PC-3 (cell line): ENCODE measurements at places on chromosomes 16 and 17. TPM values are rescaled to one million over a fixed set of nuclear protein-coding genes. Genes with fewer than 3 reads are reported as not detected.

ADAMTS18 gene
- not detected in 2 replicates for total RNA-seq

DNA sequence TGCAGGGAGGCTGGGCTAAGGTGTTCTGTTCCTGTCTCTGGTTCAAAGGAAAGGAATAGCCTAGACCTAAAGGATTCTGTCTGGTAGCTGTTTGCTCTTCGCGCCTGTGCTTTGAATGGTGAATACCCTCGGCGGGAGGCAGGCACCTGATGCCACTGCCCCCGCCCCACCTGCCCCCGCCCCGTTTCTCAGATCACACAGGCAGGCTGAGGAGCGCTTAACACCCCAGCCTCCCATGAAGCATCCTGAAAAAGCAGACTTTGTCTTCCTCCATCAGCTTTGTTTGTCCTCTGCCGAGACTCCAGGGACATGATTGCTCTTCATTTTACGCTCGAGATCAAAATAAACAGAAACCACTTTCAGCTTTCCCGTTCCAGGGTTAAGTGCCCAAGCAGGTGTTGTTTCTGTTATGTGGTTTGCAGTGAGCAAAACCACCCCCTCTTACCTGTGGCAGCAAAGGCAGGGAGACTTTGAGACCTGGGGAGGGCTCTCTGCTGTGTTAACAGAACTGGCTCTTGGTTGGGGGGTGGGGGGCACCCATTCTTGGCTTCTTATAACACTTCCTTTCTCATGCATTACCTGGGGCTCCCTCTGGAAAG lies 452.1 kb downstream of the WWOX start:
- H3K36me3 ChIP-seq: no peaks in the 10 kb centered on the region
- no peaks in the 10 kb centered on the region for H3K27me3 ChIP-seq
- H3K27ac ChIP-seq: no peak overlapping the region
- H3K4me3 ChIP-seq: no peak overlapping the region

- H3K27ac ChIP-seq: no peak overlapping the region
- no peaks in the 10 kb centered on the region for H3K36me3 ChIP-seq
- no peak for DNase-seq
- no peaks in the 10 kb centered on the region for H3K4me1 ChIP-seq
- no peak overlapping the region for H3K4me3 ChIP-seq
Measured at GRCh38 chr17:48384164-48384563, 45.9 kb downstream of the SKAP1 start.

DNA sequence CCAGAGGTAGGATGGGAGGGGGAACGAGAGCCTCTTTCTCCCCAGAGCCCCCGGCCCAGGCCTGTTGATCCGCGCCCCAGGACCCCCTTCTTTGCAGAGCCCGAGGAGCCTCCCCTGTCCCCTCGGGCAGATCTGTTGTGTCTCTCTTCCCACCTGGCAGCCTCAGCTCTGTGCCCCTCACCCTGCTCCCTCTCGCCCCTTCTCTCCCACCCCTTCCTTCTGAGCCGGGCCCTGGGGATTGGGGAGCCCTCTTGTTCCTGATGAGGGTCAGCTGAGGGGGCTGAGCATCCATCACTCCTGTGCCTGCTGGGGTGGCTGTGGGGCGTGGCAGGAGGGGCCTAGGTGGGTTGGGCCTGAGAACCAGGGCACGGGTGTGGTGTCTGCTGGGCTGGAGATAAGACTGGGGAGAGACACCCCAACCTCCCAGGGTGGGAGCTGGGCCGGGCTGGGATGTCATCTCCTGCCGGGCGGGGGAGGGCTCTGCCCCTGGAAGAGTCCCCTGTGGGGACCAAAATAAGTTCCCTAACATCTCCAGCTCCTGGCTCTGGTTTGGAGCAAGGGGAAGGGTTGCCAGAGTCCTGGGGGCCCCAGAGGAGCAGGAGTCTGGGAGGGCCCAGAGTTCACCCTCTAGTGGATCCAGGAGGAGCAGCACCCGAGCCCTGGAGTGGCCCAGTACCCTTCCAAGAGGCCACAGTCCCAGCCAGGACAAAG lies 65.4 kb downstream of the MRC2 start:
- H3K4me3 ChIP-seq: no peak overlapping the region
- DNase-seq: peak; percentile 50
- peaks cover 13% of the 10 kb centered on the region for H3K4me1 ChIP-seq

- no peak overlapping the region for H3K27ac ChIP-seq
- peaks cover 22% of the 10 kb centered on the region for H3K36me3 ChIP-seq
- H3K4me3 ChIP-seq: no peak overlapping the region
- no peaks in the 10 kb centered on the region for H3K27me3 ChIP-seq
- H3K4me1 ChIP-seq: peaks cover 41% of the 10 kb centered on the region
- DNase-seq: no peak
Measured at GRCh38 chr17:78387977-78388941, 9.8 kb downstream of the PGS1 start.
